CD4-positive, alpha-beta T cell treated with Interferon alpha-2 for 1 hour (primary cell): ENCODE measurements at places on chromosomes 6 and 20.

- DNase-seq, result no peak
Measured at GRCh38 chr6:94636780-94637385, 940.5 kb upstream of the MANEA start.

DNA sequence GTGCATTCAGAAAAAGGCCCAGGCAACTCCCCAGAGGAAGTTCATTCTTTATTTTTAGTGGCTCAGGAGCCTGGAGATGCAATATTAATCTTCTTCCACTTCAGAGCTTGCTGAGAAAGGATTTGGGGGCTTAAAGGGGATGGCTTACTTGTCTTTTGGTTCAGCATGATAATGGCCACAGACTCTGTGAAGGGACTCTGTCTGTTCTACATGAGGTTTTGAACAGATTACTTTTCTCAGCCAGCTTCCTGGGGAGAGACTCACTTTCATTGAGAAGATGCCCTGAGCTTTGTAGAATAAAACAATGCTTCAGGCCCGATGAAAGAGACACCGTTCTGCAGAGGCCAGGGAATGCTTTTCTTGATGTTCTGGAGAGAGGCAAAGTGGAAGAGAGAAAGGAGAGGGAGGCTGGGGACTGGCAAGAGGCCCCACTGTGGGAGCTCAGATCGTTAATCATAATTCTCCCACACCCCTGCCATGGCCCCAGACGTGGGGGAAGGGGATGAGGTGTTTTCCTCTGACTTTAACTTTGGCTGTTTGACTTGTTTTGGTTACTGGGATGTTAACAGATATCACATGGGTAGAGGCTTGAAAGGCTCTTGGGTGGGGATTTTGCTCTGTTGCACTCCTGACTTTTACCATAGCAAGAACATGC lies 19.1 kb downstream of the SCP2D1 start:
- DNase-seq, result no peak

DNA sequence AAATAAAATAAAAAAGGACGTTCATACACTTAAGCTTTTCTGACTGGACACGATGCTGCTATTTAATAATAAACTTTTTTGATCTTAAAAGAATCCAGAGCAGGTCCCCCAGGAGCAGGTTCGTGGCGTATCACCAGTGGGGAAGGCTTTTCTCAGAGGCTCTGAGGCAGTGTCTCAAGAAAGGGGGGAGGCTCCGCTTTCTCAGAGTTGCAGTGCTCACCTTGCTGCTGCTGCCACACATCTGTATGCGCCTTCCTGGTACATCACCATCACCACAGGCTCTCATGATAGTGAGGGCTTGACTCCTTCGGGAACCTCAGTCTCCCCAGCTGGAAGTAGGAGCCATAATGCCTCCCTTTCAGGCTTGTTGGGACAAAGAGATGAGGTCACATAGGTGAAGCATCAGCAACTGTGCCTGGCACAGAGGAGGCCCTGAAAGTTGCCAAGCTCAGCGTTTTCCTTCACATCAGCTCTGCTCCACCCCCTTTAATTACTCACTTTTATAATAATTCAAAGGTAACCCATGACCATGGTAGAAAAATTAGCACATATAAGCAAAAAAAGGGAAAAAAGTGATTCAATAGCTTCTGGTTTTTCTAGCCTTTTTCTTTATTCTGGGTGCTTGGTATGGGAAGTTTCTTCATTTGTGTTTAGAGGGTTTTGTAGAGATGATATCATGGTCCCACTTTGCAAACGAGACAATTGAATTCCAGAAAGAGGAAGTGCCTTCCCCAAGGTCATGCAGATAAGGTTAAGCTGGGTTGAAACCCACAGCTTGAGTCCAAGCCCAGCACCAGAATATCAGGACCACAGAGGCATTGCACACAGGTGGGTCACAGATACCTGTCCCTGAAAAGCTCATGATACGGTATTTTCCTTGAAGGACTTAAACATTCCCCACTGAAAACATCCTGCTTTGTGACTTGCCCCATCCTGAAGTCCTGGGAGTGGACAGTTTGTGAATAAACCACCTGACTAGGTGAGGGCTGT lies 24.5 kb downstream of the SRSF3 start:
- no peak for DNase-seq

DNA sequence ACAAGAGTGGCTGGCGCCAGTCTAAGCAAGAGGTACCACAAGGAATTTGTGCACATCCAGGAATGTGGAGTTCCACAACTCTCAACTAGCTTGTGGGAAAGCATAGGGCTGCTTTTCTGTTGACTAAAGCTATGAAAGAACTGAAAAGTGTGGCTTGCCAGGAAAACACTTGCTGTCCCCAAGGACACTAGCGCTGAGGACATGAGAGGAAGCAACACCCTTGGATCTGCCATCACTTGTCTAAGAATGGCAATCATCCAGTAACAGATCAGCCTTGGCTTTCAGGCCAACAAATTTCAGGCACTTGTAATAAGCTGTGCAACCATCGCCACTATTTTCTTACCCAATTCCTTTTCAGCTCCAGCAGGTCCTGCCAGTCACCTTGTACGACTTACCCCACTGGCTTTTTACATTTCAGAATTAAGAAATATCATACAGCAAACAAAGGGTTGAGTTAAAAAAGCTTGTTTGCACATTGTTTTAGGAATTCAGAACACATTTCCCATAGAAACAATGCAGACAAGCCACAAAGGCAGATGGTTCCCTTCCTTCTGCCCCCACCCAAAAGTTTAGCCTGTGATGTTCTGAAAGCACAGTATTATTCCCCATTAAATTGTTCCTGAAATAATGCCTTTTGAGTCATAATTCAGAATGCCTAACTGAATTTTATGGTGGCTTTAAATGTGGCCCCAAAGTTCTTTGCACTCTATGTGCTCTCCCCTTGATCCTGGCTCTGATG lies 57.9 kb upstream of the SSTR4 start:
- no peak for DNase-seq

GRCh38 chr6:22326500-22326899 lies 29.7 kb upstream of the PRL start:
- no peak for DNase-seq

GRCh38 chr20:44702776-44703175 lies 12.4 kb upstream of the CCN5 start:
- DNase-seq, result no peak

DNA sequence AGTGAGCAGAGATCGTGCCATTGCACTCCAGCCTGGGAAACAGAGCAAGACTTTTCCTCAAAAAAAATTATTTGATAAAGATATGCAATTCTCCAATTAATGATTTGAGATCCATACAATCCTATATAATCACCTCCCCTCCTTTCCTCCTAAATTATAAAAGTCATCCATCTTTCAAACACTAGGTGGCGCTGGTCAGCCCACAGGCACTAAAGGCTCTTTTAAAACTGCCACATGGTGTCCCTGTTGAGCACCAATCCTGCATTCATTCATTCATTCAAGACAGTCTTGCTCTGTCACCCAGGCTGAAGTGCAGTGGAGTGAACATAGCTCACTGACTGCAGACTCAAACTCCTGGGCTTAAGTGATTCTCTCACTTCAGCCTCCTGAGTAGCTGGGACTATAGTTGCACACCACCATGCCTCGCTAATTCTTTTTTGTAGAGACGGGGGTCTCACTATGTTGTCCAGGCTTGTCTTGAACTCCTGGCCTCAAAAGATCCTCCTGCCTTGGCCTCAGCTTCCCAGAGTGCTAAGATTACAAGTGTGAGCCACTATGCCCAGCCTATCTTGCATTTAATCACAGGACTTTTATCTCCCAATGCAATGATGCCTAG lies 58.7 kb upstream of the SLC2A12 start:
- peak; percentile 28 for DNase-seq

DNA sequence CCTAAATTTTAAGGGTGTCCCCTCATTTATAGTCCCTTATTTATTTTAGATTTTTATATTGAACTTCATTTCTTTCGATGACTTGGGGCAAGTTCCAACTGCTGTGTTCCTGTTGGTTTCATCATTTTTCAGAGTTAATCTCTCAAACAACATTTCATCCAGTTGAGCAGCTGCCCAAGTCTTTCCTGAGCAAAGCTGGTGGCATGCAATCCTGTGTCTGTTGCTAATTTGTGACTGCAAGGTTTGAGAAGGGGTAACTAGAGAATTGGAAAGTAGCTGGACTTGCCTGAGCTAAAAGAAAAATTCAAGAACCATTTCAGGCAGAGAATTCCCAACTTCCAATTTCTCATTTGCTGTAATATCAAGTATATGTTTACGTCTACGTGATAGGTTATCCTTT lies 881.5 kb upstream of the SLC35B3 start:
- DNase-seq, result no peak

DNA sequence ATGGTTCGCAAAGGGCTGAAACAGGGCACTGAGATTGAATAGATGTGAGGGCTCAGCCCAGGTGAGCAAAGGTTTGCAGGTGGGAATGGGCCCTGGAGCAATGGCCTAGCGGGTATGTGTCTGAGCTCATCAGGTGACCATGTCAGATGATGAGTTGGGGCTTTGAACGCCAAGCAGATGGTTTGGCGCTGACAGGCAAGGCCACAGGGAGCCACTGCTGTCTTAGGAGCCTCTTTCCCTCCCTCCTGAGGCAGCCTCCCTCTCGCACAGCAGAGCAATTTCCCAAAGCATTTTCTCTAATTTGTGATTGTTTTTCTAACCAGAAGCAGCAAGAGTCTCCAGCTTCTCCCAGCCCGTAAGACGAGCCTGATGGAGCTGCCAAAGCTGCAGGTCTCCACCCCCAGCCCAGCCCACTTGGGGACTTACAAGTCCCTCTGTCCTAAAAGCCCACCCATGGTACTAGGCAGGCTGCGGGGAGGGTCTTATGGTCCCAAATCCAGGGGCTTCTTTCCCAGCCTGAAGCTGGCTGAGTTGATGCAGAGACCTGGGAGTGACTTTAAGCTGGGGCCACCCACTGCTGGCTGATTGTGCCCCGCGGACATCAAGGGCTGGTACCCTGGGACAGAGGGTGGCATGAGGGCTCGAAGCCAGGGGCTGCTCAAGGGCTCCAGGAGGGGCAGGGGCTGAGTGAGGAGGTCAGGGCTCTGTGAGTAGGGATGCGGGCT lies 11.6 kb downstream of the CDH22 start:
- no peak for DNase-seq

DNA sequence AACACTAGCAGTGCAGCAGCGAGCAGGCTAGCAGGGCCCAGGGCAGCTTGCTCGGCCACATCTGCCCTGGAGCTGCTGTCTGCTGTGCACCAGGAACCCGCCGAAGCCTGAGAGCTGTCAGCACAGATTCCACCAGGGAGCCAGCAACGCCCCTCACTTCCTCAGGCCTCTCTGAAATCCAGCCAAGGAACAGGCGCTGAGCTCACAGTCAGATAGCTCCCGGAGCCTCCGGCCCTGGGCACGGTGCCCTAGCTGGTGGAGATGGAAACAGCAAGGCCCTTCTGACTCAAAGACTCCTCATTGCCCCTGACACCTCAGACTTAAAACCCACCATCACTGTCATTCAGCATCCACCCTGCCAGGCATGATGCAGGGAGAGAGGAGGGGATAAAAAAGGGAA lies 839.4 kb downstream of the MAFB start:
- DNase-seq, result no peak

- DNase-seq, result no peak
Measured at GRCh38 chr6:161150136-161150535, 123.7 kb downstream of the AGPAT4 start.

DNA sequence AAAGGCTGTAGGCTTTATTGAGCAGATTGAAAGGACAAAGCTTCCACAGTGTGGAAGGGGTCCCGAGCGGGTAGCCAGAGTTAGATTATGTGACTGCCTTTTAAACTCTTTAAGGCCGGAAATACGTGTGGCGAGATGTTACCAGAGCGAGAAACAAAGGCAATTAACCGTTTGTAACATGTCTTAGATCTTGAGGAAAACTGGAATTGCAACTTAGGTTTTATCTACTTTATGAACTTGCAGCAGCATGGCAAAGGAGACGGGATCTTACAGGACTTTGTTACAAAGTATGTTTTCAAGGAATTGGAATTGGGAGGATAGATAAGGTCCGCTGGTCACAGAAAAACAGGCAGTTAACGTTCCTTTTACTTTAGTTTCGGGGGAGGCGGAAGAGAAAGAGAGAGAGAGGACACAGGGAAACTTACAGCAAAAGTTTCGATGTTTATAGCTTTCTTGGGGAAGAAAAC lies 594.7 kb upstream of the ADGRB3 start:
- no peak for DNase-seq

GRCh38 chr20:2840138-2840966 lies at the start of the genes PCED1A and VPS16:
Gene PCED1A, minus strand, starts transcription at chr20:2840655. Its CDS starts 743 bp downstream, at chr20:2839912.
Gene VPS16, plus strand, starts transcription at chr20:2840745. Its CDS starts 30 bp downstream, at chr20:2840775.
- DNase-seq, result peak; percentile 85

- DNase-seq, result no peak
Measured at GRCh38 chr6:118669561-118669960, 18.2 kb upstream of the CEP85L start.

DNA sequence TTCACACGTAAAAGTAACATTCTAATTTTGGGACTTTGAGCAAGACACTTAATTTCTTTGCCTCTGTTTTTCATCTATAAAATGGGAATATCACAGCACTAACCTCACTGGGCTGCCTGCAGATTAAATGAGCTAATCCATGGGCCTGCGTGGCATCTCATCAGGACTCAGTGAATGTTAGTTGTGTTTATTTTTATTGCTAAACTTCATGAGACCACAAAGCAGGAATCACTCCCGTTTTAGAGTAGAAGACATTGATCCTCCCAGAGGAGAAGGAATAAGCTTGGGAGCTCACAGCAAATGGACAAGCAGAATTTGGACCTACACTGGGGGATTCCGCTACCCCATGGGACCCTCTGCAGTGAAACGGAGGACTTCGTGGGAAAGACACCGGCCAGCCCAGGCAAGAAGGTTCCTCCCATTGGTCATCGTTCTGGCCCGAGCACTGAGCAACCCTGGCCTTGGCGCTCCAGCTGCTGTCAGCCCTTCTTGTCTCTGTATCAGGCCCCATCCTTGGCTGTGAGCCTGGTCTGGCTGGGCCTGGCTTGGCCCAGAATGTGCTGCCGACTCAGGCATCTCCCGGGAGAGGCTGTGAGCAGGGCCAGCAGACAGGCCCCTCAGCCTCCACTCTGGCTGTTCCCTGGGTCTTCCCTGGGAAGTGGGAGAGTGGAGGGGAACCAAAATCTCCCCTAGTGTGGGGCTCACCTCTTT lies 79.8 kb downstream of the NFATC2 start:
- DNase-seq, result no peak

DNA sequence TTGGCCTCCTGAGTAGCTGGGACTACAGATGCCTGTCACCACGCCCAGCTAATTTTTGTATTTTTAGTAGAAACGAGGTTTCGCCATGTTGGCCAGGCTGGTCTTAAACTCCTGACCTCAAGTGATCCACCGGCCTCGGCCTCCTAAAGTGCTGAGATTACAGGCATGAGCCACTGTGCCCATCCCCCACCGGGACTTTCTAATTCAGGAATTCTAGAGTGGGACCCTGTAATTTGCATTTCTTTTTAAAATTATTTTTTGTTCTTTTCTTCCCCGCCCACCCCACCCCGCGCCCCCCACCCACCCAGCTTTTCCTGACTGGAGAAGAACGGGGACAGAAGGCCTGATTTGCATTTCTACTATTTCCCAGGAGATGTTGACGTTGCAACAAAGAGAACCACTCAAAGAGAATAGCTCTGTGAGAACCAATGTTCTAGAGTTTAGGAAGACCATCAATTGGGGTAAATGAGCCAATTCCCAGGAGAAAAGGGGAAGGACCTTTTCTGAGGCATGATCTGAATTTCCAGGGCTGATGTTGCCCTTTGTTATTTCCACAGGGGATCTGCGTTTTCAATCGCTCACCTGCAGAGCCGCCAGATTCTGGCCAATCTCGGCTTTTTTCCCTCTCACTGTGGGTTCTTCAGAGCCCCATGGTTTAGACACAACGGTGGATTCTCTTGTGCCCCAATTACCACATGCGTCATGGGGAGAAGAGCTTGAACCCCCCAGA lies 33.2 kb upstream of the TFAP2C start:
- no peak for DNase-seq
